Tibial nerve (tissue), 4 donors: ENCODE measurements at places on chromosomes 7 and 10. TPM values are rescaled to one million over a fixed set of nuclear protein-coding genes. Genes with fewer than 3 reads are reported as not detected.

The MBL2 gene
- 0.21 TPM for total RNA-seq

The FGFR2 gene
- total RNA-seq = 9.4 TPM

The LIPN gene
- not detected for total RNA-seq

The ERLIN1 gene
- total RNA-seq = 26.1 TPM

The ANXA8L1 gene
- not detected for total RNA-seq

The DNAJC1 gene
- total RNA-seq = 112 TPM

The SPDYE6 gene
- total RNA-seq = not detected

The UCN3 gene
- total RNA-seq = not detected

The IDI2 gene
- total RNA-seq = 0.30 TPM

The BLOC1S2 gene
- total RNA-seq = 39.0 TPM

The PTER gene
- 4.9 TPM for total RNA-seq

The MALRD1 gene
- total RNA-seq = 3.6 TPM

The ATP6V0E2 gene
- 36.9 TPM for total RNA-seq

The POU6F2 gene
- total RNA-seq = 0.21 TPM

The KAZALD1 gene
- total RNA-seq = 13.5 TPM

The PDE6C gene
- not detected for total RNA-seq

The GARIN1A gene
- total RNA-seq = 3.5 TPM

The LRMDA gene
- total RNA-seq = 9.8 TPM

The EIF4EBP2 gene
- 68.4 TPM for total RNA-seq

The ZNF438 gene
- total RNA-seq = 26.5 TPM

The PRSS1 gene
- 5.1 TPM for total RNA-seq

The CCDC172 gene
- not detected for total RNA-seq

The FKBP6 gene
- not detected for total RNA-seq

The MSS51 gene
- 3.3 TPM for total RNA-seq

The KLF14 gene
- total RNA-seq = 1.5 TPM

The SFTPD gene
- 1.5 TPM for total RNA-seq

The LRIT1 gene
- not detected for total RNA-seq

The SPDYE16 gene
- not detected for total RNA-seq

The FZD1 gene
- 25.8 TPM for total RNA-seq

The TMEM225B gene
- total RNA-seq = 1.8 TPM

The SLC16A9 gene
- 0.78 TPM for total RNA-seq

The AGBL3 gene
- total RNA-seq = 2.1 TPM

The ASIC3 gene
- total RNA-seq = 6.0 TPM

The AKR1D1 gene
- not detected for total RNA-seq

The SLC26A4 gene
- 0.42 TPM for total RNA-seq

The KEL gene
- total RNA-seq = 0.87 TPM

The ABHD11 gene
- total RNA-seq = 8.7 TPM

The FAM131B gene
- total RNA-seq = 1.8 TPM

The CREB3L2 gene
- 43.5 TPM for total RNA-seq

The CTBP2 gene
- 40.4 TPM for total RNA-seq

The OR6B1 gene
- total RNA-seq = not detected

The MYH16 gene
- total RNA-seq = not detected

The ASZ1 gene
- not detected for total RNA-seq

The IQUB gene
- 3.3 TPM for total RNA-seq
